ENCODE measurements at places on chromosomes 16 and 17.

- no peak for DNase-seq
These were observed 42.3 kb downstream of the BPTF start for GRCh38 chr17:67867591-67867990.

DNA sequence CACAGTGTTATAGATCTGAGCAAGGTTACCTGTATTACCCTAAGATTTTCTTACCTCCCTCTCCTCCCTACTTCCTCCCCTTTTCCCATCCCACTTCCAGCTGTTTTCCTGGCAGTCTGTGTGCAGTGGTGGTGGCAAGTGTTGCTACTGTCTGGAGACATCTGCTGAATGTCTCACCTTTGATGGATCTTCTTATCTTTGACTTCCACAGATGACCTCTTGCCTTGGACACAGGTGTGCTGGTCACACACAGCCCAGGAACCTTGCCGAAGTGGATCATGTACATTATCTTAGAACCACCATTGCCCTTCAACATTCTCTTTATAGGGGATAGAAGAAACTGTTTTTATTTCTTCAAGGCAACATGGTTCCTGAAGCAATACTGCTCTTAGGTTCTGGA lies 245.1 kb downstream of the UTP18 start:
- DNase-seq: no peak

GRCh38 chr16:68915589-68915988 lies 72.3 kb downstream of the TANGO6 start:
- no peak for DNase-seq

GRCh38 chr17:51346218-51346982 lies 86.1 kb downstream of the UTP18 start:
- DNase-seq: peak; percentile 69

- no peak for DNase-seq
These were observed 138.0 kb downstream of the ANKFN1 start for GRCh38 chr17:56291226-56291805.

GRCh38 chr17:56593086-56593645 lies 333 bp upstream of the NOG start:
- peak; percentile 51 for DNase-seq

DNA sequence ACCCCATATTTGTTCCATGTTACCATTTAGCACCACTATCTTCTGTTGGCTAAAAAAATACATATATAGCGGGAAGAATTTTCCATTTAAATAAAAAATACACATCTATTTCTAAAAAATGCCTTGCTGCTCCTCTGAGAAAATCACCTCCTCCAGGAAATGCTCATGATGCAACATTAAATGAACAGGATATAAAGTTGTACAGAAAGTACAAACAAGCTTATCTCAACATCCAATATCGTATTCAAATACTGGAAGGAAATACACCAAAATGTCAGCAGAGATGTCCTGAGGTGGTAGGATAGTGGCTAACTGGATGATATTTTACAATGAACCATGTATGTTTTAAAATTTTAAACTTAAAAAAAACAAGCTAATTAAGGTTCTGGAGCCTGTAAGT lies 21.3 kb downstream of the GNA13 start:
- no peak for DNase-seq

DNA sequence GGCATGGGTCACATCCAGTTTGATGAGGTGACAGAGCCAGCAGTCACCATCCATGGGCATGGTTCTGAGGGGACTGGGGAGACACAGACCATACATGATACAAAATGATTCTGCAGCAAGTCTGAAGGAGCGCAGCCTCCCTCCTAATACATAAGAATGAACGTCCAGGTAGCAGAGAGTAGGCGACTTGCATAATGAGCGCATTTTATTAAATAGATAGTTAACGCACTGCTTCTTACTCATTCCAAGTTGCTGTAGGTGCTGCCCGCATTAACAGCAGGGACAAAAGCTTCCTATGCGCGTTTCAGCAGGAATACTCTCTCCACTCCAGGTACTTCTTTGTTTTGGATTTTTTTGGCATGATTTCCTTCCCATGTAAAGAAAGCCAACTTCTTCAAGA lies 73.8 kb downstream of the SLC5A11 start:
- DNase-seq: no peak

GRCh38 chr17:27586203-27586721 lies 44.7 kb upstream of the LGALS9 start:
- no peak for DNase-seq

GRCh38 chr17:3804503-3804931 lies 3.5 kb upstream of the ITGAE start:
- no peak for DNase-seq

GRCh38 chr17:44543213-44543904 lies 13.9 kb upstream of the FZD2 start:
- DNase-seq: no peak

DNA sequence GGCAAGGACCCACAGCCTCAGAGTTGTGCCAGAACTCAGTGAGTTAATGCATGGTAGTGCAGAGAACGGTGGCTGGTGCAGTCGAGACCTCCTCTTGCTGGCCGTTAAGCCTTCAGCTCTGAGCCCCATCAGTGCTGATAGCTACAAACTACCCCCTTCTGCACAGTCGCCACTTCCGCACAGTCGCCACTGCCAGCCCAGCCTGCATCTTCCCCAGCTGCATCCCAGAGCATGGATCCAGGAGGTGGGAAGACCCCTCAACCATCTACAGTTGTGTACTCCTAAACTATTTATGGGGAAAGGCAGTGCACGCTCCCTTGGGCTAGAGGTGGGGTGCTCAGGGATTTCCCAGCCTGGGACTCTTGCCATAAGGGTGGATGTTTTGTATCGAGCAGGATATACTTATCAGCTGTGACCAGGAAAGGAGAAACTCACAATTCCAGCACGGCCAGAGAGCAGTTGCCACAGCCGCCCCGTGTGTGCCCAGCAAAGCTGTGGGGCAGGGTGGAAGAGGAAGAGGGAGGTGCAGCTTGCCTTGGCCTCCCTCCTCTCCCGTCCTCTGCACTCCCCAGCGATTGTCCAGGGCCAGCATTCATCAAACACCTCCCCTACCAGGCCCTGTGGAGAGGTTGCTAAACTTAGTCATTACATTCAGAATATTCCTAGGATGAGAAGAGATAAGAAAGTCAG lies 49.5 kb upstream of the CMIP start:
- no peak for DNase-seq

DNA sequence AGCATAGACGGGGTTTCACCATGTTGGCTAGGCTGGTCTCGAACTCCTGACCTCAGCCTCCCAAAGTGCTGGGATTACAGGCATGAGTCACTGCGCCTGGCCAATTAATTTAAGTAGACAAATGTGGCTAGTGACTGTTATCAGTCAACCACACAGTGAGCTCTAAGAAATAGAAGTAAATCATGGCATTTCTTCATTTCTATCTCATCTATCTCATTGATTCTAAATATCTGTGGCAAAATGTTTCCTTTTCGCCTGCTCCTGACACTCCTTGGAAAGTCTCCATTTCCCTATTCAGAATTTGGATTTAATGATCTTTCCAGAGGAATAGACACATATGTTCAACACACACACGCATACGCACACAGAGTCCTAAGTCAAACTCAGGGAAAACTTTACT lies 81.3 kb downstream of the HIC1 start:
- no peak for DNase-seq

- no peak for DNase-seq
These were observed 149.9 kb downstream of the SLC39A11 start for GRCh38 chr17:72942579-72942978.

DNA sequence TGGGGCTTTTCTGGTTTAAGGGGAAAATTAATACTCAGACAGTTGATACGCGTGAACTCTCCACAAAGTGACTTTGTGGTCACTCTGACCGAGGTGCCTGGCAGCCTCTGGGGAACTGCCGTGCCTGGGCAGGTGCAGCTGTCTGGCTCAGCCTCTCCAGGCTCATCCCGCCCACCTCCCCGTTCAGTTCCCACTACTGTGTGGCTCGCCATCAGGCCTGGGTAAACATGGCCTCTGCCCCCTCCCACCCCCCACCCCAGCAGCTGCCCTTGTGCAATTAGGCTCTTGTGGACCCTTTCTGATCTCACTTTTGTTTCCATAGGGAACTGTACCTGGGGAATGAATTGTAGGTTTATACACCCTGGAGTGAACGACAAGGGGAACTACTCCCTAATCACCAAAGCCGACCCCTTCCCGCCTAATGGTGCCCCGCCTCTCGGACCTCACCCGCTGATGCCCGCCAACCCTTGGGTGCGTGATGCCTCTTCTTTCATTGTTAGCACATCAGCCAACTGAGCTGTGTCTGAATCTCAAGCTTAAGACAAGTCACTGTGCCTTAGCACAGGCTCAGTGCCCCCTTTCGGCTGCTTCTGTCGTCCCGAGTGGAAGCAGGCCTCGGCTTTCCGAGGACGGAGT lies 27.8 kb downstream of the ZC3H18 start:
- DNase-seq: no peak

Measured in amygdala (tissue), 56 donors.